ENCODE measurements at places on chromosomes 16 and 17. TPM values are rescaled to one million over a fixed set of nuclear protein-coding genes. Genes with fewer than 3 reads are reported as not detected.

HAP1 gene
- total RNA-seq, result 3.2 TPM

CIITA gene
- 0.27 TPM for total RNA-seq

CASKIN1 gene
- total RNA-seq, result 6.6 TPM

DNA sequence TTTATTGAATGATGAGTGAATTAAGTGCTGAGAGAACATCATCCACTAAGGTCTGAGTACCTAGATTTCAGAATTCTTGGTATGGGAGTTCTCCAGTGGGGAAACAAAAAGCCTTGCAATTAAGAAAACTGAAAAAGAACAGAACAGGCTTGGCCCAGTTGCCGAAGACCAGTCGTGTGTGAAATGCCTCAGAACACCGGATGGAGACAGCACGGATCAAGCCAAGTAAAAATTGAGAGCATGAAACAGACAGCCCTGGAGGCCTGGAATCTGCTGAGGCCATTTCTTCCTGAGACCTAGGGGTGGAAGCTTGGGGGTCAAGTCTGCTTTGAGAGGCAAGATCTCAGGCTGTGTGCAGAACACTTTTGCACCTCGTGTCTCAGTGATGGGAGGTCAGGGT is 43.3 kb downstream of the GRIN2A start:
- DNase-seq, result no peak
- no peaks in the 10 kb centered on the region for H3K27me3 ChIP-seq
- no peak overlapping the region for H3K4me3 ChIP-seq
- no peaks in the 10 kb centered on the region for H3K4me1 ChIP-seq
- H3K36me3 ChIP-seq, result no peaks in the 10 kb centered on the region

- no peak for DNase-seq
- no peaks in the 10 kb centered on the region for H3K4me1 ChIP-seq
- H3K27ac ChIP-seq, result peak overlapping the region; percentile 74
- H3K4me3 ChIP-seq, result no peak overlapping the region
- no peaks in the 10 kb centered on the region for H3K36me3 ChIP-seq
- no peaks in the 10 kb centered on the region for H3K27me3 ChIP-seq
Measured at GRCh38 chr17:17725011-17725751, 43.9 kb downstream of the RAI1 start.

- no peak for DNase-seq
- H3K4me3 ChIP-seq, result no peak overlapping the region
- no peaks in the 10 kb centered on the region for H3K27me3 ChIP-seq
- H3K4me1 ChIP-seq, result no peaks in the 10 kb centered on the region
- no peak overlapping the region for H3K27ac ChIP-seq
Measured at GRCh38 chr16:22317001-22317530, 19.9 kb downstream of the POLR3E start.

GRCh38 chr17:68564415-68565111 is 36.6 kb downstream of the FAM20A start:
- H3K4me1 ChIP-seq, result peaks cover 18% of the 10 kb centered on the region
- DNase-seq, result no peak
- H3K27ac ChIP-seq, result no peak overlapping the region
- no peak overlapping the region for H3K4me3 ChIP-seq
- no peaks in the 10 kb centered on the region for H3K27me3 ChIP-seq

GRCh38 chr17:72735048-72735447 is 357.4 kb downstream of the SLC39A11 start:
- no peak overlapping the region for H3K4me3 ChIP-seq
- H3K4me1 ChIP-seq, result no peaks in the 10 kb centered on the region
- no peak overlapping the region for H3K27ac ChIP-seq
- no peak for DNase-seq
- no peaks in the 10 kb centered on the region for H3K36me3 ChIP-seq
- H3K27me3 ChIP-seq, result no peaks in the 10 kb centered on the region

DNA sequence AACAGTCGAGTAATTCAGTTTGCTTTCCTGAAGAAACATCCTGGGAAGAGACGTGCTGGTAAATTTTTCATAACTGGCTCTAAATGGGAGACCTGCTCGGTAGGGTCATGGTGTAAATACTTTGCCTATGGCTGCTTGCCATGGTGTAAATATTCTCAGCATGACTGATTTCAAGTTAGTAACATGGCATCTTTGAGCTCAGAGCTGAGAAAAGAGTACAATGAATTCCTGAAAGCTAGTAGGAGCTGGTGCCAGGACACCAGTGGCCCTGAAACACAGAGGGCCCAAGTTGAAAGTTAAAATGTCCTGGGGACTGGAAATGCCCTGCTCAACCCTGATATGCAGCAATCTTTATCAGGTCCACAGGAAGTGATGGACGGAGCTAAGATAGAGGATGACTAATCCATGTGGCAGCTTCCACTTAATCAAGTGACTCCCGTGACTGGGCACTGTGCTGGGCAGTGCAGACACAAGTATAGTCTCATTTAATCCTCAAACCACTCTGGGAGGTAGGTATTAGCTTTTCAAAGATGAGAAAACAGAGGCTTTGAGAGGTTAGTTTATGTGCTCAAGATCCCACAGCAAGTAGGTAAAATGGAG is 130.1 kb upstream of the ADAMTS18 start:
- H3K27ac ChIP-seq, result no peak overlapping the region
- no peaks in the 10 kb centered on the region for H3K36me3 ChIP-seq
- H3K27me3 ChIP-seq, result no peaks in the 10 kb centered on the region
- H3K4me3 ChIP-seq, result no peak overlapping the region

DNA sequence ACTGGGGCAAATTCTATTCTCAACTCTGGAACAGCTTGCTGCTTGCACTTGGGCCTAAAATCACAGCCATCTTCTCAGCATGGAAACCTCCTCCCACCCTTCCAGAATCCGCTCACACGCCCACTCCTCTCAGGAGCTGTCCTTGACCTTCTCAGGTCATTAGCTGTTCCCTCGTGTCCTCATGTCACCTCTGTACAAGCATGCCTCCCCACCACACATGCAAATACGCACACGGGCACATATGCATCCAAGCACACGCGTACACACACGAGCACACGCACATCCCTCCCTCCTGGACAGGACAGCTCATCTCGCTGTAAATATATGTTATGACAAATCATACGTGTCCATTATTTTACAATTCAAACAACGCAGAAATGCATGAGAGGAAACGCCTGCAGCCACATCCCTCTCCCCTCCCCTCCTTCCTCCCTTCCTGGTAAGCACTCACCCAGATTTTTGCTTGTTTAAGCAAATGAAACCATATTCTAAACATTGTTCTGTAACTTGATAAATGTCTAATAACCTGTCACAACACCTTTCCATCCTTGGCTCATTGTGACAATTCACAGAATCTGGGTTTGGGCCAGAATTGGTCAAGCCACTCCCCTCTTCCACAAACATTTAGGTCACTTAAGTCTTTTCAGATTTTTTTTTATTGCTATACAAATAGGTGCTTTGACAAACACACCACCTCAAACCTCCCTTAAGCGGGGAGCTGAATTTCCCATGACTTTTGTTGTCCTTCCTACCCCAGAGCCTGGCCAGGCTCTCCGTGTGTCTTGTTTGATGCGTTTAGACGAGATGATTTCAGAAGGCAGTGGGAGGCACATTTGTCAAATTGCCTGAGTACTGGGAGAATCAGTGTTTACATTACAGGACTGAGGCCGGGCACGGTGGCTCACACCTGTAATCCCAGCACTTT is 41.7 kb downstream of the DNAH17 start:
- DNase-seq, result no peak
- no peak overlapping the region for H3K4me3 ChIP-seq
- H3K4me1 ChIP-seq, result no peaks in the 10 kb centered on the region
- H3K27ac ChIP-seq, result no peak overlapping the region
- no peaks in the 10 kb centered on the region for H3K36me3 ChIP-seq
- no peaks in the 10 kb centered on the region for H3K27me3 ChIP-seq

DNA sequence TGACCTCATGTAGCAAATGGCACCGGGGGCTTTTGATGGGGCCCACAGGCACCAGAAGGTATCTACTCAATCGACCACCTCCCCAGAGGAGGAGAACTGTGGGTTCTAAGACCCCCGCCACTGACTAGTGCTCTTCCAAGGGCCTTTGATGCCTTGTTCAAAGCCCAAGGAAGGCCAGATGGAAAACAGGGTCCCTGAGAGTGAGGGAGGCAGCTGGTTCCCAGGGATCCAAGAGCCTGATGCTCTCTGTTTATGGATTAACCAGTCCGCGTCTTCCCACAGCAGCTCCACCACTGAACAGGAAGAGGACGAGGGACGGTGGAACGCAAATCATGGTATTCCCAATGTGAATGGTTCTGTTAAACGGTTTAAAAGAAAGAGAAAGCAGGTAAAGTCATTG is 7.6 kb downstream of the PHB1 start:
- H3K27me3 ChIP-seq, result no peaks in the 10 kb centered on the region
- H3K27ac ChIP-seq, result no peak overlapping the region
- H3K4me1 ChIP-seq, result peaks cover 5% of the 10 kb centered on the region
- peaks cover 31% of the 10 kb centered on the region for H3K36me3 ChIP-seq
- no peak overlapping the region for H3K4me3 ChIP-seq
- no peak for DNase-seq

DNA sequence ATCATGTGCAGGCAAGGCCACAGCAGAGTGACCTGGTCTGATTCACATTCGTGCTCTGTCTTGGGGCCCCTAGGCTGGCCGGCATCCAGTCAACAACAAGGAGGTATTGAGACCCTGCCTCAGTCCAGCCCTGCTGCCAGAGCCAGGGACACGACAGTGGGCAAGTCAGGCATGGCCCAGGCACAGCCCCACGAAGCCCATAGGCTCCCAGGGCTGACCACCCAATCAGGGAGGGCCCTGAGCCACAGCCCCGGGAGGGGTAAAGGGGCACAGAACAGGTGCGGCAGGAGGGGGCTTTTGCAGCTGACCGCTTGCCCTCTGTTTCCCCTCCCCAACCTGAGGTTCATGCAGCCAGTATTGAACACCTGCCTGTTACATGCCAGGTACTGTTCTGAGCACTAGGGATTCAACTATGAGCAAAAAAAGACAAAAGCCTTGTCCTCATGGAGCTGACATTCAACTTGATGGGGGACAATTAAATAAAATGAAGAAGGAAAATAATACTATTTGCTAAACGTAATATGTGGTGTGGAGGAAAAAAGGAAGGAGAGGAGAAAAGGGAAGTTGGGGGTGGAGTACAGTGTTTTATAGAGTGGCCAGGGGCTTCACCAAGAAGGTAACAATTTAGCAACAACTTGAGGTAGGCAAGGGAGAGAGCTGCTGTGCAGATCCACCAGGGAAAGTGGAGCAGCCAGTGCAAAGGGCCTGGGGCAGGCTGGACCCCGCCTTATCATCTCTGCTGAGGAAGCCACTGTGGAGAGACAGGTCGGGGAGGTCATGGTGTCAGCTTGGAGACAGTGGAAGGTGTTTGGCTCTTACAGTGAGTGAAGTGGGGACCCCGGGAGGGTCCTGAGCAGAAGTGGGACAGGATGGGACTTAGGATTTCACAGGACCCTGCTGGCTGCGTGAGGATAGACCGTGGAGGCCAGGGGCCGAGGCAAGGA is 6.1 kb downstream of the DRC3 start:
- H3K27ac ChIP-seq, result no peak overlapping the region
- H3K4me3 ChIP-seq, result no peak overlapping the region
- H3K27me3 ChIP-seq, result no peaks in the 10 kb centered on the region
- peaks cover 7% of the 10 kb centered on the region for H3K4me1 ChIP-seq

GRCh38 chr16:47037746-47038458 is 64.4 kb upstream of the DNAJA2 start:
- H3K27me3 ChIP-seq, result no peaks in the 10 kb centered on the region
- no peaks in the 10 kb centered on the region for H3K36me3 ChIP-seq
- peak; percentile 84 for DNase-seq

DNA sequence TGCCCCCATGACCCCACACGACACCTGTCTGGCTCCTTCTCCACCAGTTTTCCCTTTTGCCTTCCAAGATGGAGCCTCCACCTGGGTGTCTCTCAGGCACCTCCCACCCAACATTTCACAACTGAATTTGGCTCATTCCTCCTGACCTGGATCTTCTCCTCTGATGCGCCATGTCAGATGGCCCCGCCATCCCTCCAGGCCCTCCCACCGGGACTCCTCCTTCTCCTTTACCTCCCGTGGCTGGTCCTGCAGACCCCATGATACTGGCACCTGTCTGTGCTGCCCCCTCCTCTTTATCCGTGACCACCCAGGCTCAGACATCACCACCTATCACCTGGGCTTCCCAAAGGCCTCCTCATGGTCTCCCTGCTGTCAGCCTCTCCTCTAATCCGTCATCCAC is 4.7 kb downstream of the TRPV3 start:
- no peak for DNase-seq
- H3K4me1 ChIP-seq, result no peaks in the 10 kb centered on the region
- H3K27ac ChIP-seq, result peak overlapping the region; percentile 49
- no peaks in the 10 kb centered on the region for H3K27me3 ChIP-seq
- no peaks in the 10 kb centered on the region for H3K36me3 ChIP-seq
- H3K4me3 ChIP-seq, result no peak overlapping the region

- peaks cover 30% of the 10 kb centered on the region for H3K4me1 ChIP-seq
- H3K27me3 ChIP-seq, result no peaks in the 10 kb centered on the region
- H3K27ac ChIP-seq, result peak overlapping the region; percentile 85
- no peaks in the 10 kb centered on the region for H3K36me3 ChIP-seq
- DNase-seq, result peak; percentile 81
- no peak overlapping the region for H3K4me3 ChIP-seq
Measured at GRCh38 chr17:53924530-53925455, 102.1 kb downstream of the KIF2B start.

- H3K36me3 ChIP-seq, result no peaks in the 10 kb centered on the region
- no peaks in the 10 kb centered on the region for H3K27me3 ChIP-seq
- no peak for DNase-seq
- no peaks in the 10 kb centered on the region for H3K4me1 ChIP-seq
- no peak overlapping the region for H3K27ac ChIP-seq
Measured at GRCh38 chr17:65389949-65390348, 171.5 kb downstream of the AXIN2 start.

- H3K27me3 ChIP-seq, result no peaks in the 10 kb centered on the region
- H3K27ac ChIP-seq, result peak overlapping the region; percentile 89
- H3K4me3 ChIP-seq, result peak overlapping the region; percentile 10
- peak; percentile 56 for DNase-seq
- peaks cover 1% of the 10 kb centered on the region for H3K36me3 ChIP-seq
- peaks cover 47% of the 10 kb centered on the region for H3K4me1 ChIP-seq
Measured at GRCh38 chr16:11748404-11749254, 6.0 kb upstream of the TXNDC11 start.

DNA sequence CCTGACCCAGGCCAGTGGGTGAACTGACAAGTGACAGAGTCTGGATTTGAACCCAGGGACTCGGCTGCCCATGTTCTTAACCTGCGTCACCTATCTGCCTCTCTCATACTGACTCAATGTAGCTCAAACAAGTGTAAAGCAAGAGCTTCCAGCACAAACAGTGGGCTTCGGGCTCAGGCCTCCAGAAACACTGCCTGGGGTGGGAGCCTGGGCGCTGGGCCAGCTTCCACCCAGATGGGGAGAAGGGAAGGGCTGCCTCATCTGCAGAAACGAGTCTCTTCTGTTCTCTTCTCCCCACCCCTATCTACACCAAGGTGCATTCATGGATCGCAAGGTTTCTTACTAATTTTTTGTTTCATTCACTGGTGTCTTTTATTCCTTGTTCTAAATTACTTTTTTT is 1.3 kb downstream of the CDRT4 start:
- no peak overlapping the region for H3K4me3 ChIP-seq
- H3K27me3 ChIP-seq, result no peaks in the 10 kb centered on the region
- H3K36me3 ChIP-seq, result no peaks in the 10 kb centered on the region

DNA sequence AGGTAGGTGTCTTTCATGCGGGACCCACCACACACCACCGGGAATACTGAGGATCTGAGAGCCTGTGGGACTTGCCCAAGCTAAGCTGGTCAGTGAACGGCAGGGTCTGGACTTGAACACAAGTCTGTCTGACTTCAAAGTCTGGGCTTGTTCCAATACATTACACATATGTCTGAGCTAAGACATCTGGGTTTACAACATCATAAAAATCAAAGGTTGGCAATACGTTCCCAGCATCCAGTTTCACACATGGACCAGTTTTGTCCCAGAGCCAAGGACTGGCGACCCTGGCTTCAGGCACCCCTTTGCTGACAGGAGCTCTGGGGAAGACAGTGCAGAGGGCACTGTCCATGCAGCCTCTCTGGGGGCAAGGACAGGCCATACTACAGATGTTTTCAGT is 27.9 kb upstream of the AXIN2 start:
- H3K4me1 ChIP-seq, result peaks cover 69% of the 10 kb centered on the region
- H3K4me3 ChIP-seq, result no peak overlapping the region
- H3K36me3 ChIP-seq, result no peaks in the 10 kb centered on the region
- no peaks in the 10 kb centered on the region for H3K27me3 ChIP-seq
